Left forelimb (tissue), 1 donor: ENCODE measurements at places on chromosomes 11 and 22.

DNA sequence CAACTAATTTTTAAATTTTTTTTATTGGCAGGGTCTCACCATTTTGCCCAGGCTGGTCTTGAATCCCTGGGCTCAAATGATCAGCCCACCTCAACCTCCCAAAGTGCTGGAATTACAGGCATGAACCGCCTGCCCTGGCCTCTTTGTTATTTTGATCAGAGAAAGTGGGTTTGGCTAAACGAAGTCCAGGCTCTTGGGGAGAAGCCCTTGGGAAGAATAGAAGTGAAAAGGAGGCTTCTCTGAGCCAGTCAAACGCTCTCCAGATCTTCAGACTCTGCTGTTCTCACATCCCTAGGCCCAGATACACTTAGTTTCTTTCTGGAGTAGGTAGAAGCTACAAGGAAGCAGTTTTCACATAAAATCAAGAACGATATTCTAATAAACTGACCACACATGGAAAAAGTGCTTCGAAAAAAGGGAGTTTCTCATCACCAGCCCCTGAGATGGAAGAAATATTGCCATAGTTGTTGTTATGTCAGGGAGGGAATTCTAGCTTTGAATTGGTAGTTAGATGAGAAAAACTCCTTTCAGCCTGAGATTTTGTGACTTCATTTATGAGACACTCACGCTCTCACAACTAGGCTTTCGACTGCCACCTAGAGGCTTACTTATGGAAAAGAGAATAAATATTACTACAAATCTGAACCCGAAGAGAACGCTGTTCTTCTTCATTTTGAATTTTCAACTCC is 41.7 kb upstream of the AQP11 start:
- no peak for DNase-seq

- no peak for DNase-seq
These were observed 2.1 kb downstream of the SLC43A1 start for GRCh38 chr11:57513452-57513795.

DNA sequence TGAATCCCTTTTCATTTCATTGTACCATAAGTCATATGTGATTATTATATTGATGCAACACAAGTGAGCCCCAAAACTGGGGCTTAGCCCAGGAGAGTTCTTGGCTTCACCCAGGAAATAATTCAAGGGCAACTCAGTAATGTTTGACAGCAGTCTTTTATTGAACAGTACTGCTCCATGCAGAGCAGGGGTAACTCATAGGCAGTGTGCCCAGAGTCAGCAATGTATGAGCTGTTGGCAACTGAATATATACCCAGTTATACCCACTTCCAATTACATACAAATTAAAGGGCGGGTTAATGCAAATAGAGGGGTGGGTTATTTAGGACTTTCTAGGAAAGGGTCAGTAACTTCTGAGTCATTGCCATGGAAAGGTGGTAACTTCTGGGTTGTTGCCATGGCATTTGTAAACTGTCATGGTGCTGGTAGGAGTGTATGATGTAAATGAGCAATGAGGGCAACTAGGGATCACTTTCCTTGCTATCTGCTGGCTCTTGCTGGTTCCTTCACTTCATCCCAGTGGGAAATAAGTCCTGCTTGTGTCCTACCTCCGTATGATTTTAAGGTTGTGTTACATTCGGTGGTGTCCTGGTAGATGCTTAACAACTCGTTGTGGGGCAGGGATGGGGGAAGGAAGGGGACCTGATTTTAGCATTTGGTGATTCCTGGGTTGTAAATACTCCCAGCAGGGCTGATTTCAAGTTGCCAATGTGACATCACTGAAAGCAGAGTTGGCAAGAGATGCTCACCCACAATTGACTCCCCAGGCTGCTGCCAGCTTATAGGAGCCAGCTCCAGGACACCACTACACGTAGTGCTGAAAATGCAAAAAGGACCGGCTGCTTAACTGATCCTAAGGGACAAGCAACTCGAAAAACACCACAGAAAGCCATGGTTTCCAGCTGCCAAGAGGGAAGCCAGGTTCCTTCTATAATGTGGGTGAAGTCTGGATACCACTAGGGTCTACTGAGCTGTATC is 70.1 kb downstream of the SYT9 start:
- no peak for DNase-seq

GRCh38 chr11:121435551-121436511 is 16.3 kb upstream of the SORL1 start:
- DNase-seq = no peak

GRCh38 chr11:44310463-44311272 is 729 bp upstream of the ALX4 start:
- no peak for DNase-seq

DNA sequence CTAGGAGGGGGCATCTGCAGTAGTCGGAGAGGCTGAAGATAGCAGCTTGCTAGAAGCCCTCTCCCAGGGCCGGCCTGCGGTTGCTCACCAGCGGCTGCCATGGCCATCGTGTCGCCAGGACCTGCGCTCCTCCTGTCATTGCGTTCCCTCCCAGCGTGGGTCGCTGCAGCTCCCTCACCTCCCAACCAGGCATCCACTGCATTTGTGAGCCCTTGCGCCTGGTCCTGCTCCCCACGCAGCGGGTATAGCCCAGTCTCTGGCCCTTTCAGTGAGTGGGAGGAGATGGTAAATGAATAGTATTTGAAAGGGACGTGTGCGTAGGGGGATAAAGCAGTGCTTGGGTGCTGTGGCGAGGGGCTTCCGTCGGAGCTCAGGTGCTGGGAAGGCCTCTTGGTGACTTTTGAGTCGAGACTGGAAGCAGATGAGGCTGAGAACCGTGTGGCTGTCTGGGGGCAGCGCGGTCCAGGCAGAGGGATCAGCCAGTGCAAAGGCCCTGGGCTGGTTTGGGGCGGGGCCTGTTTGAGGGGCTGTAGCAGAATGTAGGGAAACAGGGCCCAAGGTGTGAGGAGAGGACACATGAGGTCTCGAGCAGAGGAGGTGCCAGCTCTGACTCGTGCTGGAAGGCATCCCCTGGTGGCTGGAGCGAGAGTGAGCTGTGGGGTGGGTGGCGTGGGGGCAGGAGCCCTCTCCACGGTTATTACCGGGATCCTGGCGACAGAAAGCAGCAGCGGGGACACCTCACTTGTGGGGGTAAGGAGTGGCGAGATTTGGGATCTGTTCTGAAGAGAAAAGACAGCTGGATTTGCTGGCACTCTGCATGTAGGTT is 39.3 kb downstream of the LRP5 start:
- DNase-seq = no peak

DNA sequence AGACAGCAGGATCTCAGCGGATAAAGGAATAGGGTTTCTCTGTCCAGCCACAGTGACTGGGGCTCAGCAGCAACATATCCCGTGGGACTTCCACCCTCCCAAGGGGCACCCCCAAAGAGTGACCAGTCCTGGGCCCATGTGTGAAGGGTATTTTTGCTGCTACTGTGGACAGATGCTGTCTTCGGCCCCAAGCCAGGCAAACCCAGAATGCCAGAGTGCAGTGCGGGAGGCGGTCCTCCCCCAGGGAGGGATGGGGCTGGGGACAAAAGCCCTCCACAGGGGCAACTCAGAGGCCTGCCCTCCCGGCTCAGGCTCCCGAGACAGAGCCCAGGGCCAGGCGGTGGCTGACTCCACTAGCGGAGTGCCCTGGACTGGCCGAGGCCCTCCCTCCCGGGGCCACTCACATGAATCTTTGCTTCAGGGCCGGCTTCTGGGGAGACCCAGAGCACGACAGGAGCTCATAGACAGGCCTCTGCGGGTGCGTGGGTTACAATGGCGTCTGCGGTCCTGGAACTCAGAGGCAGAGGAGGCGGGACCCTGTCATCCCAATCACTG is 34.7 kb upstream of the WNT7B start:
- peak; percentile 62 for DNase-seq

DNA sequence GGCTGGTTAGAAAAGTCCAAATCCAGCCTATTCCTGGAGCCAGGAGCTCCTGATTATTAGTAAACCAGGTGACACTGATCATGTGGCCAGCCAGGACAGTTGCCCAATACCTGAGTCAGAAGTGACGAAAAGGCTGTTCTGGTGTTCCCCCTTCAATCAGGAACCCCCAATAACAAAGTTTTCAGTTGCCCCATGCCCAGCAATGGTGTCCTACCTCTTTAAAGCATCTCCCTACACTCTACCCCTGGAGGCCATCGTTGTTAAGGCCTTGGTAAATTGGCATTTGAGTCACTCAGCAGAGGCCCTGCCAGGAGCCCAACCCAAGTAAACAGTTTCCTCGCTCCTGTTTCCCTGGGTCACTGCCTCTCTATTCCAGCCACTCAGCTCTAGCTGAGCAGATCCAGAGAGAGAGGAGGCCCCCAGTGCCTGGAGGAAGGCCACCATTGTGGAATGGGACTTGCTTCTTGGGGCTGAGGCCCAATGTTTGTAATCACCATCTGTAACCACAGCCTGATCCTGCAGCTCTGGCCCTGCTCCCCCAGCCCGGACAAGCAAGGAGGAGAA is 25.0 kb downstream of the ARHGAP1 start:
- DNase-seq = no peak

DNA sequence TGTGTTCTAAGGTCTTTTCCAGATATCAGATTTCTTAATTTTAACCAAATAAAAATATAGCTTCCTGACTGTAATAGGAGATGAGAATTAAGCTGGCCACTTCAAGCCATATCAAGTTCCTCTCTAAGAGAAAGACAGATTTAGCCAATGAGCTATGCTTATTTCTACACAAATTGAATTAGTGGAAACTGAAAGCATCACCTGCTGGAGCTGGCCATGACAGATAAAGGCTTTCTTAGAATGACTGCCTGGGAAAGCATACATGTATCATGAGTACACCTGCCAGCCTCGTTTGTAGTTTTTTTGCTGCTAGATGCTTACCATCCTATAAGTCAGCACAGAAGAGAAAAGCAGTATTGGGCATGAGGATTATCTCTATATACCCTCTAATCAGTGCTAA is 53.5 kb upstream of the DBX1 start:
- DNase-seq = no peak

GRCh38 chr11:4565371-4565770 is 16.2 kb upstream of the OR52I2 start:
- no peak for DNase-seq

DNA sequence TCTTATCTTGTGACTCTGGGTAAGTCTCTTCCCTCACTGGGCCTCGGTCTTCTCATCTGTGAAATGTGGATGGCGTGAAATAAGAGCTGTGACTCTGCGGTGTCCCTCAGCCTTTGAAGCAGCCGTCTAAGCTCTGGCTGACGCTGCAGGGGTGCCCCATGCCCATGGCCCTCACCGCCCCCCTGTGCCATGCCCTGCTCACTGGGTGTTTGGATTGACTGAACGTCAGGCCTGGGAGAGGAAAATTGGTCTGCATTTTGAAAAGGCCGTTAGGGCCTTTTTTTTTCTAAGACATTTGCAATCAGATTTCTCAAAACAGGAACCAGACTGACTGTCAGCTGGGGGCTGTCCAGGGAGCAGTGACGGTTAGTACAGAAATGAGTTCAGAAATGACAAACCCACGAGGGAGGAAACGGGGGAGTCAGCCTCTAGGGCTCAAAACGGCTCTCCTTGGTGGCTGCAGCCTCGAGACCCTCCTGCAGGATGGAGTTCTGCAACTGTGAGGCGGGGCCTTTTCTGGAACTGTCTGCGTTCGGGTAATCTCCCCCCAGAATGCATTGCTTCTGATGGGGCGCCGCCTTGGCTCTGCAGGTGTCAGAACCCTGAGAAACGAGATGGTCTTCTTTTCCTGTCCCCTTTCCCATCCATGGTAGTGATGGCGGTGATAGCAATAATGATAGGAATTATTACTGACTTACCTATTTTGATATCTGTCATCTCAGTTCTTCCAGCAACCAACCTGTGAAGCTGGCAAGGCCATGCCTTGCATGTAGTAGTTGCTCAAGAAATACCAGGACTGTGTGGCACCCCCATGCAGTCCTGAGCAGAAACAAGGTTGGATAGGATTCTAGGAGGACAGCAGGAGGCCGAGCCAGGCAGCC is 2.0 kb downstream of the GRK2 start:
- no peak for DNase-seq

- no peak for DNase-seq
These were observed 94.3 kb downstream of the FEZ1 start for GRCh38 chr11:125401746-125402145.

- DNase-seq = no peak
These were observed 57.5 kb upstream of the PPARA start for GRCh38 chr22:46092670-46093410.

DNA sequence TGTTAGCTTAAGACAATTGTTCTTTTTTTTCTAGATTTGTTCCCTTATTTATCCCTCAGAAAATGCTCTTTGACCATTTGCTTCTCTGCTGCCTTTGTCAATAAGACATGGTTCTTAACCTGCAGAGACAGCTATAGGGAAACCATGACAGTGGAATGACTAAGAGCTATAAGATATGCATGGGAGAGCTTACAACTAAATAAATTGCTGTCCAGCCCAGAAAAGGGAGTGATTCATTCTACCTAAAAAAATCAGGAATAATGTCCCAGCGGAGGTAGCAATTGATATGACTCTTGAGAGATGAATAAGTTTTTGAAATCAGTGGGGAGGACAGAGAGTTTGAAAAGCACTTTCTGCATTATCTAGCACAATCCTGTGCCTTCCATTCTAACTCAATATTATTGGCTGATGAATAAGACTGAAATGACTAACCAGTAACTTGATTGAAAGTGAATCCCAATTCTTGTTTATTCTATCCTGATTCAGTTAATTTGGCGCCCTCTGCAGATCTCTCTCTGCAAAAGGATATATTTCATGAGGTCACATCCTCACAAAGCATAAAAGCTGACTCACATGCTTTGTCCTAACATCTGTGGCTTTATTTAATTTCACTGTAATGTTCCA is 680.5 kb upstream of the API5 start:
- no peak for DNase-seq

GRCh38 chr11:118233377-118233776 is 8.6 kb upstream of the JAML start:
- no peak for DNase-seq

DNA sequence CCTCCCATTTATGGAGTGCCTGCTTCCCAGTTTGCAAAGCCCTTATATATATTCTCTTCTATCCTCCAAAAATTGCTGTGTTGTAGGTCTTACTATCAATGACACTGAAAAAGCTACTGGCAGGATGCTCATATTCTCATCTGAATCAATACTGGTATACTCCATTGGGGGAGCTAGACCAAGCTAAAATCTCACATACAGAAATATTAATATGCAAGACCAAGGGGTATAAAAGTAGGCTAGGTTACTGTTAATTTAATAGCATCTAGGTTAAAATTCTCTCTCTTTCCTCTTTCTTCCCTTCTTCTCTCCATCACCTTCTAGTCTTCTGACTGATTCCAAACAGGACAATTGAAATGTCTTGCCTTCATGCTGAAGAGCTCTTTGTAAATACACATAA is 17.1 kb upstream of the BDNF start:
- no peak for DNase-seq

- no peak for DNase-seq
These were observed 9.9 kb upstream of the FERMT3 start for GRCh38 chr11:64196626-64197025.

DNA sequence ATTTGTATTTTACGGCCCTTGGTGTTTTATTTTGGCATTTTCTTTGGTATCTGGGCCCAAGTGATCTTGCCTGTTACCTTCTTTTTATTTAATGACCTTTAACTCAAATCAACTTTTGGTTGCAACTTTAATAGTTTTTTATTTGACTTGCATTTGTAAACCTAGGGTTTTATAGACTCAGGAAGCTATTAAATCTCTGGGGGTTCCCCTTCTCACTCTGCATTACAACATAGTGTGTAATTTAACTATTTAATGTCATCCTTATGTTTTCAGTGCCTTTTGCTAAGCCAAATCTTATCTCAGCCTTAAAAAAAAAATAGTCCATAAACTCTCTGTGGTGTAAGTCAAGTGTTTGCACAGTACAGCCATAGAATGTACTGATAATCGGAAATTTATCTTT is 3.4 kb downstream of the FJX1 start:
- DNase-seq = no peak
